ENCODE measurements at places on chromosomes 13 and 19.
A peak's percentile ranks its signal among the peaks of the same experiment; 100 is the strongest.

GRCh38 chr19:566403-566802, 6.0 kb upstream of the BSG start:
- DNase-seq, result no peak

DNA sequence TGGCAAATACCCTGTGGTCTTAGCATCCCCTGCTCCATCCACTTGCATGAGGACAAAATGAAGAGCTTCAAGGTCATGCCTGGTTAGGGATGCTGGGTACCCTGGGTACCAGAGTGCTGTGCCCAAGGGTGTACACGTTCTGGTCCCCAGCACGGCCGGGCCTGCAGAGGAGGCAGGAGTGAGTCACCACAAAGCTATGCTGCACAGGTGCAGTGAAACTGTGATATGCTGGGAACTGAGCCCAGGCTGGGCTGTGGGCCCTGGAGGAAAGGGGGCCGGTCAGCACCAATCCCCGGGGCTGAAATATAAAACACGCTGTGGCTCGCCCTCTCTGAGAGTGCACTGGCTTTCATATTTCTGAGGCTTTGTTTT, 95.1 kb downstream of the TSHZ3 start:
- no peak for DNase-seq

- no peak for DNase-seq
Observed at GRCh38 chr13:44104969-44105368, 225.3 kb downstream of the LACC1 start.

- no peak for DNase-seq
Observed at GRCh38 chr19:6778386-6778785, 5.9 kb downstream of the VAV1 start.

DNA sequence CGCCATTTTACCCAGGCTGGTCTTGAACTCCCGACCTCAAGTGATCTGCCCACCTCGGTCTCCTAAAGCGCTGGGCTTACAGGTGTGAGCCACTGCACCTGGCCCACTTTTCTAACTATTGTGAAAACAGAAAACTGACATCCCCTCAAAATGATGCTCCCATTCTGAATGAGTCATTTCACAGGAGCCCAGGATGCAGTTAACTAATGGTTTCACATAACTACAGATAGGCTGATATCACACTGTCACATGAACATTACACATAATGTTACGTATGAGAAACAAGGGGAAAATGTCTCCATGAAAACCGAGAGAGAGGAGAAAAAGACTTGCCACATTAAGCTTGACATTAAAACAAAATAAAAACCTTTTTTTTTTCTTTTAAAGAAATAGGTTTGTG, 37.5 kb downstream of the N4BP2L2 start:
- DNase-seq, result no peak

DNA sequence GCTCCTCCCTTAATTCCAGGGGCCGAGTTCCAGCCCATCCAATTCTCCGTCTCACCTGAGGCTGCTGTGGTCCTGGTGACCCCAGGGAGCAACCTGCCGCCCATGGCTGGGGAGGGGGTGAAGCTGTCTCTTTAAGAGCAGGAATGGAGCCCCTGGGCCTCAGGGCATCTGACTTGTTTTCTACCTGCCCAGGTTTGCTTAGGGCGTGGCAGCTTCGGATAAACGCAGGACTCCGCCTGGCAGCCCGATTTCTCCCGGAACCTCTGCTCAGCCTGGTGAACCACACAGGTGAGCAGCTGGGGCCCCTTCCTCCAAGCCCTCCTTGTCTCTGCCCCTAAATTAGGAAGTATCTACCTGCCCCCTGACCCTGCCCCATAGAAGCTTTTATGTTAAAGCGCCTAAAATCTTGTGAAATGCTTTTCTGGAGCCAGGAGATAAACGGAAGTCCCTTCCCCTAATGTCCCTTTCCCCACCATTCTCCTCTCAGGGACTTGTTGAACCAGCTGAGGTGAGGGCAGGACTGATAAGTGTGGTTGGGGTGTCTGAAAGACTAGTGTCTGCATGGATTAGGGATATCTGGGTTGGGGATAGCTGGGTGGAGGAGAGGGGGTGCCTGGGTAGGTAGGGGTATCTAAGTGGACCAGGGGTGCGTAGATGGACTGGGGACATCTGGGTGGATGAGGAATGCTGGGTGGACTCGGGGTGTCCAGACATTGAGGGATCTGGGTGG, 614 bp downstream of the FXYD3 start:
- DNase-seq, result no peak

DNA sequence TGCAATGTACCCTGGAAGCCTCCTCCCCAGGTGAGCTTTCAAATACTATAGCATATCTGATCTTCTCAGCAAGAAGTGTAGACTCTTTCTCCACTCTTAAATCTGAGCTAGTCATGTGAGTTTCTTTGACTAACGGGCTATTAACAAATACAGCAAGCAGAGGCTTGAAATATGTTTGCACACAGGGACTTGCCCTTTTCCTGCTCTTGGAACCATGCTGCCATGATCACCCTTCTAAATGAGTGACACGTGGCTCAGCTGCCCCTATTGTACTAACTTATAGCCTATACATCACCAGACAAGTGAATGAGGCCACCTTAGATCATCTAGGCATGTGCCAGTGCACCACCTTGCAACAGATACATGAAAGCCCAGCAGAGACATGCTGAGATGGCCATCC, 13.3 kb upstream of the SUCLA2 start:
- no peak for DNase-seq

DNA sequence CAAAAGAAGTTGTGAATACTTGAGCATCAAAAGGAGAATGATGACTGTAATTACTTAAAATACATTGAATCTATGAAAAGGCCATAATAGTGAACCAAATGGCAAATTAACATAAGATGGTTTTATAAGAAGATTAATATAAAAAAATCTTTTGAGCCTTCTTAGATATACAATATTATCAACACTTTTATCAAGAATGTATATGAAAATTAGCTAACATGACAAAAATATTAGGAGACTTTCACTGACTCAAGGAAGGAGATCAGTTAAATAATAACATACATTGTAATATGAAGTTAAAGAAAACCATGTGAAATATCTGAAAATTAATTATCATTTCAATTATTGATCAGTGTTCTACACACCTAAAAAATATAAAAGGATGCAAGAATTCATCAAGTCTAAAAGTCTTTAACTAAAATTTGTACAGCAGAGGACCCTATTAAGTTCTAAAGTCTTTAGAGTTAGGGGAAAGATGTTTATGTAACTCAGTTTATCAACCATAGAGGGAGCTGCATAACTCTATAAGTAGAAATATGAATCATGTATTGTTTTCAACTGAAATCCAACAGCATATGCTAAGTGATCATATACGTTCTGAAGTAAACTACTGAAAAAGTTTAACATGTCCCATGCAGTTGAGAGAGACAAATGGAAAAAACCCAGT, 756.1 kb upstream of the MIR17HG start:
- DNase-seq, result no peak

GRCh38 chr13:112443995-112444311, 67.8 kb downstream of the SPACA7 start:
- peak; percentile 2 for DNase-seq

- no peak for DNase-seq
Observed at GRCh38 chr19:4557144-4557970, 2.1 kb downstream of the SEMA6B start.

- no peak for DNase-seq
Observed at GRCh38 chr13:102561933-102562332, 34.9 kb upstream of the TPP2 start.

GRCh38 chr13:46179491-46179908, 2.5 kb downstream of the LCP1 start:
- no peak for DNase-seq

DNA sequence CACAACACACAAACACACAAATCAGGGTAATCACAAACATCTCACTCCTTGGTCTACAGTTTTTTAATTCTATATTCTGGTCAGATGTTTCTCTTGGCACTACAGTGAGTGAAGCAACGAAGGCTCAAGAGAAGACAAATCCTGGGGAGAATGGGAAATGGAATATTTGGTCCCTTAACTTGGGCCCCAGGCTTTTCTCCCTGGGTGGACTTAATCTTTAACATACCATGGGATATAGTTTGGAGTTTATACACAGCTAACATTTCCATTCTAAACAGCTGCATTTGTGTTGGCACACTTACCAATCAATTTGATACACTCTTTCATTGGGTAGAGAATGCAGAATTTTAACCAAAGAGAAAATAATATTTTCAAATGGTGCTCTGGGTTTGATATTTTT, 1132.6 kb upstream of the SLC10A2 start:
- no peak for DNase-seq

DNA sequence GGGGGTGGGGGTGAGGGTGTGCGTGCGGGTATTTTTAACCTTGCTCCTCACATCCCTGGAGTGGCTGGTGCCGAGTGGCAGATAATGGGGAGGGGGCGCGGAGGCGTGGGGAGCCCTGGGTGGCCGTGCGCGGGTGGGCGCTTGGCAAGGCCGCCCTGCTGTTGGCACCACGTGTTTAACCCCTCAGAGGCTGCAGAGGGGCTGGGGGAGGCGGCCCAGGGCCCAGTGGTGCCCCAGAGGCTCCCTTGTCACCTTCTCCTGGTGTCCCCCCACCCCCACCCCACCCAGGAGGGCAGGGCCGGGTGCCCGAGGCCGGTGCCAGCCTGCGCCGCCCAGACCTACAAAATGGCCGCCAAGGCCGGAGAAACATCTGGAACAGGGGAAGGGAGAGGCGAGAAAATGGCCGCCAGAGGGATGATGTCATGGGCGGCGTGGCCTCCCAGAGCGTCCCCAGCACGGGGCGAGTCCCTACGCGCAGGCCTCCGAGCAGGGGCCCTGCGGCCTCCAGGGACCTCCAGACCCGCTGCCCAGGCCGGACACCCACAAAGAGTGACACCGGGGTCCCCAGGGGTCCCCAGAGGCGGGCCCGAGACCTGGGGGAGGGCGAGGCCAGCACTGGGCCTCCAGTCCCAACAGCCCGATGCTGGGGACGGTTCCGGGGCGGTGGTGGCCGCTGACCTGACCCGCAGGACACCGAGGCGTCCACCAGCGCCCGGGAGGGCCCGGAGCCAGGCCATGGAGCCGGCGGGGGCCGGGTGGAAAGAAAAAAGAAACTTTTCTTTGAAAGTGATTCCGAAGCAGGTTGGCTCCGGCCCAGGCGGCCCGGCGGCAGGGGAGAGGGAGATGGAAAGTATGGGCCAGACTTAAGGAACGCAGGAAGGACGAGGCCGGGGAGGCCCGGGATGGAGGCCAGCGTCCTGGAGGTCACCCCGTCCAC, 38.2 kb downstream of the NFIC start:
- no peak for DNase-seq

DNA sequence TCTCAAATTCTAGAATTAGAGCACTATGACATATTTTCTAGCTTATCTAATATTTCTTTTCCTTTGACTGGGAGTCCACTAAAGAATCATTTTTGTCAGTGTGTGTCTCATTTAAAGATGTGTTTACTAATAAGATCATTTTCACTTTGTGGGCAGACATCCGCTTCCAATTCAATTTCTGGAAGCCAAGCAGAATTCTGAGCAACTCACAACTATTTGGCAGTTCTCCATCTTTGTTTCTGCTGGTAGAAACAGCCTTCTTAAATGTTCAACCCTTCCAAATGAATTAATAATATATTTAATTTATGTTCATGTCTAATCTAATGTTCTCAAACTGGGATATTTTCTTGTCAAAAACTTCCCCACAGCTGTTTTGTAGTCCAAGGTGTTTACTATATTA, 411.8 kb downstream of the KCTD12 start:
- no peak for DNase-seq

DNA sequence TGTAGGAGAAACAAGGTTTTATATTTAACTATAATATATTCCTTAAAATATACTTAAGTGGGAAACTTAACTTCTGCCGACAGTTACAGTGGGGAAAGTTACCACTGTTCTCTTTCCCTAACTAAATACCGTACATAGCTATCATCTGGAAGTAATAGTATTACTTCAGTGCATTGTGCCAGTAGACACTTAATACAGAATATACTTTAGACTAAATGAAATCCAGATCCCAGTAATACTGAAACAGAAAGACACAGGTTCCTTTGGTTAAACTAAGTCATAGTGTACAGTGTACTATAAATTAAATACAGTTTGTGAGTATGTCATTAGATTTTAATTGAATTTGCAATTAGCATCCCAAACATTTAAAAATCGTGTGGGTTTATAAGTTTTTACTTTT, 107.5 kb downstream of the PCCA start:
- DNase-seq, result no peak

- DNase-seq, result no peak
Observed at GRCh38 chr19:5645409-5645808, 22.5 kb downstream of the SAFB start.

- DNase-seq, result no peak
Observed at GRCh38 chr13:50831512-50831911, 12.0 kb downstream of the DLEU7 start.

- DNase-seq, result no peak
Observed at GRCh38 chr13:50676602-50677001, 166.9 kb downstream of the DLEU7 start.

- no peak for DNase-seq
Observed at GRCh38 chr13:70884196-70884595, 775.9 kb upstream of the KLHL1 start.

GRCh38 chr19:55544776-55545439, 435 bp downstream of the SBK3 start:
- DNase-seq, result no peak

Measured in HS-27A (cell line).